Panc1 (cell line): ENCODE measurements at places on chromosomes 7 and 10.

GRCh38 chr7:70619130-70619529, 512.8 kb upstream of the GALNT17 start:
- DNase-seq, result no peak

GRCh38 chr7:114264023-114264422, 150.6 kb upstream of the FOXP2 start:
- DNase-seq, result no peak

- DNase-seq, result no peak
These were observed 117.2 kb downstream of the PIP4K2A start for GRCh38 chr10:22597138-22597537.

- DNase-seq, result no peak
These were observed 66.6 kb upstream of the SYPL1 start for GRCh38 chr7:106178593-106179134.

GRCh38 chr10:113566888-113567287, 14.0 kb downstream of the HABP2 start:
- DNase-seq, result no peak

GRCh38 chr7:103446049-103446520, at the start of gene SLC26A5:
TSS of gene SLC26A5 (minus strand) at chr7:103446207. CDS start at chr7:103421514, 24,693 bp downstream.
- DNase-seq, result no peak
